ENCODE measurements at places on chromosomes 5 and 9. TPM values are rescaled to one million over a fixed set of nuclear protein-coding genes. Genes with fewer than 3 reads are reported as not detected.

DNA sequence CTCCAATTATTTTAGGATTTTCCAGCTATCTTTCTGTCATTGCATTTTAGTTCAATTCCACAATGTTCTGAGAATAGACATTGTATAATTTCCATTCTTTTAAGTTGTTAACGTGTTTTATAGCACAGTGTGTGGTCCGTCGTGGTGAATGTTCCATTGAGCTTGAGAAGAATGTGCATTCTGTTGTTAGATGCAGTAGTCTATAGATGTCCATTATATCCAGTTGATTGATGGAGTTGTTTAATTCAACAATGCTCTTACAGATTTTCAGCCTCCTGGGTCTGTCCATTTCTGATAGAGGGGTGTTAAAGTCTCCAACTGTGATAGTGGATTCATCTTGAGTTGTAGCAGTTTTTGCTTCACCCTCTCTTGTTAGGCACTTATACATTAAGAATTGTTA is 1587.7 kb upstream of the NUDT12 start:
- H3K4me1 ChIP-seq: no peaks in the 10 kb centered on the region
- no peak for DNase-seq
- H3K4me3 ChIP-seq: no peak overlapping the region
- no peak overlapping the region for H3K27ac ChIP-seq

DNA sequence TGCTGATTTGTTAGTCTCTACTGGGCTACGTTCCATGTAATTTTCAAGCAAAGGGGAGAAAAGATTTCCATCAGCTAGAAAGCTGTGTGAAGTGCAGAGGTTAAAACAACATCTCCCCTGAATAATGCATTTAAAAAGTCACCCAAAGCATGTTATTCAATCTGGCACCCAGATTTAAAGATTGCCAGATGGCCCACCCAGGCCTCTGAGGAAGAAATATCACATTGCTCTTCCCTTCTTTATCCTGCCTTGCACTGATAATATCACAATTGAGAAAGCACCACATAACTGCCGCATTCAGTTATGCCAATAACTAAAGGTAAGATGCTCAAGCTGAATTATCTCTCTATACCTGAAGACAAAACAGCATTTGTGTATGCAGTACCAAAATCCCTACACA is 119.4 kb upstream of the PUM3 start:
- DNase-seq: no peak
- H3K4me3 ChIP-seq: no peak overlapping the region
- no peaks in the 10 kb centered on the region for H3K4me1 ChIP-seq

The SPRY4 gene
- 49.5 TPM for total RNA-seq

- H3K36me3 ChIP-seq: no peaks in the 10 kb centered on the region
- H3K4me3 ChIP-seq: no peak overlapping the region
- H3K4me1 ChIP-seq: peaks cover 9% of the 10 kb centered on the region
- H3K27me3 ChIP-seq: peaks cover 6% of the 10 kb centered on the region
- no peak for DNase-seq
- no peak overlapping the region for H3K27ac ChIP-seq
Observed at GRCh38 chr9:136246849-136247550, 1.4 kb upstream of the QSOX2 start.

All from endothelial cell of umbilical vein (primary cell).